Memory B cell (primary cell): ENCODE measurements at places on chromosomes 5 and 9.

DNA sequence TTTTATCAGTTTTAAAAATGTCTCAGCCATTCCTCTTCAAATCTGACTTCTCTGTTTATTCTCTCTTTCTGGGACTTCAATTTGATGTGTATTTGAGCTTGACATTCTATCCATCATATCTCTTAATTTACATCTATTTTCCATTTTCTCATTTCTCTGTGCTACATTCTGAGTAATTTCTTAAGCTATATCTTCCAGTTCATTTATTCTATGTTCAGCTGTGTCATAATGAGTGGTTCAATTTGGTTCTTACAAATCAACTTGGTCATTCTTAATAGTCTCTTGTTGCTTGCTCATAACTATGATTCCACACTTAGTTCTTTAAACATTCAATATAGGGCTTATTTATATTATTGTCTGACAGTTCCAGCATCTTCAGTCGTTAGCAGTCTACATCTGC, 16.9 kb downstream of the CKMT2 start:
- no peak for DNase-seq

- no peak for DNase-seq
These were observed 13.8 kb upstream of the RAD23B start for GRCh38 chr9:107269254-107269653.

GRCh38 chr5:161889971-161890370, 42.1 kb downstream of the GABRA1 start:
- DNase-seq = no peak

DNA sequence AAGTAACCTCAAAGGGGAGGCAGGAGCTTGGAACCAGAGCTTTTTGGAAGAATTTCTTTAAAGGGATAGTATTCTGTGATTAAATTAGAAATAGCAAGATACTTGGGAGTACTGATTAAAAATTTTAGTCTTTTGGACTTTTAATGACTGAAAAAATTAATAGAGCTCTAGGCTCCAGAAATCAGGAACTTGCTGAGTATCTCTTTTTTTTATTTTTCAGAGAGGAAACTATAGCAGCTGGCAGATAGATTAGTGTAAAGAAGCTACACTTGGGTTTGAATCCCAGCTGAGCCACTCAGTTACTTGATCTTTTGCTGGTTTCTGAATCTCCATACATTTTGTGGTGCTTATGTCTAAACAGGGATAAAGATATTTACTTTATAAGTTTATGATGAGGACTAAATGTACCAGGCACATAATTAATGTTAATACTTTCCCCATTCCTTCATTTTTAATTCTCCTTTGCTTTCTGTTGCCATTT, 94.2 kb upstream of the TNC start:
- DNase-seq = no peak

GRCh38 chr9:80013891-80014290, 442.1 kb downstream of the TLE4 start:
- no peak for DNase-seq

DNA sequence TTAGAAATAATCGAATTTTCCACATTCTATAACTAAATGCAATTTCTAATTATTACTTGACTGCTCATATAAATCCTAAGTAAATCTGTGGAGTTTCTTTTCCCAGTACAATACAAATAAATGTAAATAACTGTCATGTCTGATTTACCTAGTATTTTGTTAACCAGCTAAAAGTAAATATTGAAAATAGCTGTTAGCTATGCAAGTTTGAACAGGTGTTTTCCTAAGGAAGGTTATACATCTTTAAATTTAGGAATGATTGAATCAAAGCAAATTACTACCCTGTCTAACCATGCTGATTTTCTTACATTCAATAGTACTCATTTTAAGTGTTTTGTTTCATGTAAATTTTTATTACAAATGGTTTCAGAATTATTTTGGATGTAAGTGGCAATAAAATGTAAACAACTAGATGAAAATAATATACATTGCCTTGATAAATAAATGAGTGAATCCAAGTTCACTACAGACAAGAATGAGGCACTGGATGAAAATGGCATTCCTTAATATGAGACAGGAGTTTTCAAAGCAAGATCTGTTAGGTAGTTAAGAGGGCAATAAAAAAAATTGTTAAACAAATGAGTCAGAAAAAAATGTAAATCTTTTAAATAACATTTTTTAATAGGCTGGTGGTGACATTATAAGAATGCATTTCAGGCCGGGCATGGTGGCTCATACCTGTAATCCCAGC, 15.8 kb downstream of the MCIDAS start:
- DNase-seq = no peak

DNA sequence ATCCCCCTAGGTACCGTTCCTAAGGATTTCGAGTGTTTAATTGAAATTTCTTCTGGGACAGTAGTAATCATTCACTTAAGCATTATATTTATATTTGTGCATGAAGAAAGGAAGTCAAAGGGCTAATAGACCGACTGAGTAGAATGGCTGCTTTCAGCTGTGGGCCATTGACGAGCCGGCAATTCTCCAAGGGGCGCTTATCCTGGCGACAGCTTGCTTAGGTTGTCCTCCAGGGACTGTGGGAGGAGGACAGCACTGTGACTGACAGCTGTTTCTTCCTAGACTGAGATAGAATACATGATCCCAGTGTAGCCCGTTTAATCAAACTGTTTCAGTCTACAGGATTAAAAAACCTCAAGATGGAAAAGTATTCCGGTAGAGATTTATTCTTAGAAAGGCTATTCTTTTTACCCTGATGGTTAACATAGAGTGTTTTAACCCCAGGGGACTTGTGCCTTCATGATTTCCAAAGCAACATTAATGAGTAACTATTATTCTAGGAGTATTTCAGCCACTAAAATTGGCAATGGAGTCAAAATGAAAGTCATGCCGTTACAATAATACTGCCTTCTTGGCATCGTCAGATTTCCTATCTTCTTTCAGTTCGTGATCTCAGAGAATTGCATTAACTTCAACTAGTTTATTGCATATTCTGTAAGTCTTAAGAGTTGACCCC, 943.1 kb upstream of the WWC1 start:
- DNase-seq = no peak

GRCh38 chr5:56608217-56608925, 207.0 kb upstream of the MAP3K1 start:
- DNase-seq = no peak

DNA sequence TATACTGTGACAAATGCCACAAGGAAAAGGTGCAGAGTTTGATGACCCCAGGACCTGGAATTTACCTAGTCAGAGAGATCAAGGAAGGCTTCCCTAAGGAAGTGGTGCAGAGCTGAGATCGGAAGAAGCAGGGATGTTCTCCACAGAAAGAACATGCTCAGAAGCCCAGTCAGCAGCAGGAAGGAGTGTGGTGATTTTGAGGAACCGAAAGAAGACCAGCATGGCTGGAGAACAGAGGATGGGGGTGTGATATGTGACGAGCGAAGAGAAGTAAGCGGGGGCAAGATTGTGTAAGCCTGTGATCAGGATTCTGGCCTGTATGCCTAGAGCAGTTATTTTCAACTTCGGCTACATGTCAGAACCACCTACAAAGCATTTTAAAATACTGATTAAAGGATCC, 18.7 kb upstream of the PIK3R1 start:
- DNase-seq = peak; percentile 43

DNA sequence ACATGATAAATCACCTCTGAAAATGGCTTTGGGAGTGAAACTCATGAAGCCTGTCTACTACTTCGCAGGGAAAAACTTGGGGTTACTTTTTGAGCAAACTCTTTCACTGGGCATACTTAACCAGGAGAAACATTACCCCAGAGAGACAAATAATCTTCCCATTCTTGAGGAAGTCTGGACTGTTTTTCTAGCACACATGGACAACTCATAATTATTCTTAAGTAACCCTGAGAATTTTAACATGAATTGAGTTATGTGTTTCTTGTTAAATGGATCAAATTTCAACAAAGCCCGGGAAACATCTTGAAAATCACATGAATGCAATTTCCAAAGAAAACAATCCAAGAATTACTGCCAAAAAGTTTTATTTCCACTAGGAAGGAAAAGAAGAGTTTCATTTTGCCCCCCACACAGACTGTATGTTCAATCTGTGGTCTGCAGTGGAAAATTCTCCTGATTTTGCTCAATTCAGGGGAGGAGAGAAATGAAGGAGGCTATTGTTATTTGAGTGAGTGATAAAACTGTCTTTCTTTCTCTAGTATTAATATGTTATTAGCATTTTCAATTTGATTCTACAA, 564.8 kb upstream of the CLINT1 start:
- no peak for DNase-seq

DNA sequence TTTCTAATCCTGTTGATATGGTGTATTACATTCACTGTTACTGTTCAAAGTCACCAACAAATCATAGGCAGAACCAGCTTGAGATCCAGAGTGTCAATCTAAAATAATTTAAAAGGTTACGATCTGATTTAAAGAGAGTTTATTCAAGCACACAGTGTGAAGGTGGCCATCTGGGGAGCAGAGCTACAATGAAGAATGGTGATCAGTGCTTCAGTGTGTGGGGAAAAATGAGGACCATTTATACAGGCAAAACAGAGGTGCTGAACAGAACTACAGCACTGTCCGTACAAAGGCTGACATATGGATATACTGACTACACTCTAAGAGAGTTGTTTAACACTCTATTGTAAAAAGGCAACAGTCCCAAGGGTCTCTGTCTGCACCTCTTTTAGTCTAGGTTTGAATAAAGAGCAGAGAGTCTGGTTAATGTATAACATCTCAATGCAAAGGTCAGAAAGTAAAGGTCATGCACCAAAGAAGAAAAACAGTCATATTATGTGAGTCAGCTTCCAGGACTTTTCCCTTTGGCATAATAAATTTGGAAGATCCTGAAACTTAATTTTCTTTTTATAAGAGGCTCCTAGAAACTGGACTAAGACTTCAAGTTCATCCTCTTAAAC, 29.7 kb upstream of the TDRD7 start:
- DNase-seq = no peak

DNA sequence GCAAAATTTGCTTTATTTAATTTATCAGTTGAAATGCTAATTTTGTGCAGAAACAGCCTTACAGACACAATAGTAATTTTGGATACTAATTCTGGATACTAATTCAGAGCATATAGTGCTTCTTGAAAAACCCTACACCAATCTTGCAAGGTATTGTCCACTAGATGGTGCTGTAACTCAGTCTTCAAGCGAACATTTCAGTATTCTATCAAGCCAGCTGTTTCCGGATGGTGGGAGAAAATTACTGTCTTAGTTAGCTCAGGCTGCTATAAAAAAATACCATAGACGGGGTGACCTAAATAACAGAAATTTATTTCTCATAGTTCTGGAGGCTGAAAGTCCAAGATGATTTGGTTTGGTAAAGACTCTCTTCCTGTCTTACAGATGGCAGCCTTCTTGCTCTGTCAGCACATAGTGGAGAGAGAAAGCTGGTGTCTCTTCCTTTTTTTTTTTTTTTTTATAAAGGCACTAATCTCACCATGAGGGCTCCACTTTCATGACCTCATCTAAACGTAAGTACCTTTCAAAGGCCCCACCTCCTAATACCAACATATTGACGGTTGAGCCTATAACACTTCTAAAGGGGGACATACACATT, 1306.5 kb upstream of the CDH9 start:
- DNase-seq = no peak

GRCh38 chr5:115801984-115802383, 14.5 kb downstream of the CDO1 start:
- no peak for DNase-seq

GRCh38 chr9:123044586-123044985, 11.1 kb downstream of the GPR21 start:
- DNase-seq = no peak

- no peak for DNase-seq
These were observed 161.9 kb upstream of the RAI14 start for GRCh38 chr5:34494111-34494755.

DNA sequence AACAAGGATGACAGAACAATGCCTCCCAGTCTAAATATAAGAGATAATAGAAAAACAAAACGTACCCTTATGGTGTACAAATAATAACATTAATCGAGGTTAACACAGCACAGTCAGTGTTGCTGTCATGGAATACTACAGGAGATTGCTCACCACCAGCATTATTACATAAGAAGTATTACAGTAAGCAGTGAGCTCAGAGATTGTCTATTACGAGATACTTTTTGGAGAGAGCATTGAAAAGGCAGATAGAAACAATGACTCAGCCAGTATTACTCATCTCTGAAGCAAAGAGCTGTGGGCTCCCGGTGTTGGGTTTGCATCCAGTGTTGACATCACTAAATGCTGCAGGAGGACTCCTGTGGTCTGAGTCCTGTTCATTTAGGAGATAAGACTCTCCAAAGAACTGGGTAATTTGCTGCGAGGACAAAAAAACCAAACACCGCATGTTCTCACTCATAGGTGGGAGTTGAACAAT, 191.9 kb upstream of the SEMA6A start:
- no peak for DNase-seq

- DNase-seq = no peak
These were observed 718 bp upstream of the TMEM215 start for GRCh38 chr9:32782476-32783167.

DNA sequence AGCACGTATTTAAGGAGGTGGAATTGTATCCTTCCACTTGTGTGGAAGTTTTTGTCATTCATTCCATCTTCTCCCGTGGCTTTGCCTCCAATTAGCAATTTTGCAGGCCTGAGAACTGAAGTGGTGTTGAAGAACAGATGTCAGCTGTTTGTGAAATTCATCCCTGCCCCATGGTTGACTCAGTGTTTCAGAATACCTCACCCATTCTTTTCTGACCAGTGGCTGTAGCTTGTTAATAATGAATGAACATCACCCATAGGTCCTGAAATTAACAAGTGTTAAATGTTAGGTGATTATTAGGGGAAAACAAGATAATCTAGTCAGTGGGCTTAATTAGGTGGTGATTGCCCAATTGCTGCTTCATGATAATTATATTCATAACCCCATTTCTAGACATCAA, 11.7 kb downstream of the ZNF462 start:
- DNase-seq = no peak

DNA sequence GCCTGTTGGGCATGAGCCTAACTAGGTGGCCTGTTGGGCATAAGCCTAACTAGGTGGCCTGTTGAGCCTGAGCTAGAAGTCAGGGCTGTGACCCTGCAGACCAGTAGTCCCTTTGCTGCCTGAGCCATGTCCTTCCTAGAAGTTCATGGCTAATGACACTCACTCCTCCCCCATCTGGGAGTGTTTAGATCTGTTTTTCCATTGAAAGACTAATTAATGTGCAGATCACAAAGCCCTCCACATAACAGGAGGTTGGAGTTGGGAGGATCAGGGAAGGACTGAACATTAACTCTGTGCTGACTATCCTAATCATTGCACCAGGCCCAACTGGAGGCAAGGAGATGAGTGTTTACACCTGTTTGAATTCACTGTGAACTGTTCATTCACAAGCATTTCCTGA, 27.6 kb downstream of the SLC25A48 start:
- DNase-seq = no peak

- DNase-seq = no peak
These were observed 33.0 kb downstream of the FGF10 start for GRCh38 chr5:44356231-44356630.

DNA sequence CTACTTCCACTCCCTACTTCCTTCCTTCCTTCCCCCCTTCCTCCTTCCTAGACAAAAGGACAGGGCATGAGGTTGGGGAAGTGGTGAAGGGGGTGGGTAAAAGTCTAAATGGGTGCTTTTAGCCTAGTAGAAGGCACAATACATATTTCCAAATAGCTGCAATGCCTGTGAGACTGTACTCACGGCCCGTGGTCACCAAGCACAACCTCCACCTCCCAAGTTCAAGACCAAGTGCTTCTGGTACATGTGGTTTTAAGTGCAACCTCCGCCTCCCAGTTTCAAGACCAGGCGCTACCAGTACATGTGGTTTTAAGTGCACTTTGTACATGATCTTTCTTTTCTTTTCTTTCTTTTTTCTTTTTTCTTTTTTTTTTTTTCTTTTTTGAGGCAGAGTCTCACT, 14.5 kb upstream of the NTNG2 start:
- DNase-seq = no peak
